ENCODE measurements at places on chromosomes 6 and 20. TPM values are rescaled to one million over a fixed set of nuclear protein-coding genes. Genes with fewer than 3 reads are reported as not detected.

The CUL7 gene
- 29.4 TPM for total RNA-seq

The PTCRA gene
- total RNA-seq, result not detected

The GATA5 gene
- total RNA-seq, result not detected

The SH3BGRL2 gene
- 10.7 TPM for total RNA-seq

DNA sequence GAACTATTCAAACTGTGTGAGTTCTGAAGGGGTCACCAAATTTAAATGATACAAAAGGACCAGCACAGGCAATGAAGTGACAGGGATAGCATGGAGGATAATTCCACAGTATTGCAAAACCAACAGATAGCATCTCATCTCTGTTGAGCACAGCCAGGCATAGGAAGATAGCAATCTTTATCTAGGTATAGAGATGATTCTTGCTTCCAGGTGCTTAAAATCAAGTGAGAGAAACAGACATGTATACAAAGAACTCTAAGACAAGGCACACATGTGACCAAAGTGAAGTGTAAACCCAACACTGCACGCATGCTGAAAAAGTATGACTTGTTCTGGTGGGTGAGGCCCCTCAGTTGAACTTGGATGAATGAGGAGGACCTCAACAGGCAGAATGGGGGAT is 48.4 kb upstream of the ARMC2 start:
- no peak overlapping the region for H3K27ac ChIP-seq
- H3K27me3 ChIP-seq, result peaks cover 2% of the 10 kb centered on the region
- H3K36me3 ChIP-seq, result no peaks in the 10 kb centered on the region
- H3K4me3 ChIP-seq, result no peak overlapping the region

GRCh38 chr6:6994796-6995195 is 113.0 kb upstream of the RREB1 start:
- H3K4me3 ChIP-seq, result no peak overlapping the region
- H3K27ac ChIP-seq, result no peak overlapping the region
- no peaks in the 10 kb centered on the region for H3K36me3 ChIP-seq
- no peak for DNase-seq

All from endothelial cell of umbilical vein (primary cell).